ENCODE measurements at places on chromosomes 13 and 19.
A peak's percentile ranks its signal among the peaks of the same experiment; 100 is the strongest.

DNA sequence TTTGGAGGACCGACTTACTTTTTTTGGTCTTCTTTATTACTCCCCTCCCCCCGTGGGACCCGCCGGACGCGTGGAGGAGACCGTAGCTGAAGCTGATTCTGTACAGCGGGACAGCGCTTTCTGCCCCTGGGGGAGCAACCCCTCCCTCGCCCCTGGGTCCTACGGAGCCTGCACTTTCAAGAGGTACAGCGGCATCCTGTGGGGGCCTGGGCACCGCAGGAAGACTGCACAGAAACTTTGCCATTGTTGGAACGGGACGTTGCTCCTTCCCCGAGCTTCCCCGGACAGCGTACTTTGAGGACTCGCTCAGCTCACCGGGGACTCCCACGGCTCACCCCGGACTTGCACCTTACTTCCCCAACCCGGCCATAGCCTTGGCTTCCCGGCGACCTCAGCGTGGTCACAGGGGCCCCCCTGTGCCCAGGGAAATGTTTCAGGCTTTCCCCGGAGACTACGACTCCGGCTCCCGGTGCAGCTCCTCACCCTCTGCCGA, 409 bp downstream of the FOSB start:
- peak; percentile 48 for DNase-seq

GRCh38 chr13:20132052-20132634, 28.7 kb downstream of the GJA3 start:
- DNase-seq, result no peak

DNA sequence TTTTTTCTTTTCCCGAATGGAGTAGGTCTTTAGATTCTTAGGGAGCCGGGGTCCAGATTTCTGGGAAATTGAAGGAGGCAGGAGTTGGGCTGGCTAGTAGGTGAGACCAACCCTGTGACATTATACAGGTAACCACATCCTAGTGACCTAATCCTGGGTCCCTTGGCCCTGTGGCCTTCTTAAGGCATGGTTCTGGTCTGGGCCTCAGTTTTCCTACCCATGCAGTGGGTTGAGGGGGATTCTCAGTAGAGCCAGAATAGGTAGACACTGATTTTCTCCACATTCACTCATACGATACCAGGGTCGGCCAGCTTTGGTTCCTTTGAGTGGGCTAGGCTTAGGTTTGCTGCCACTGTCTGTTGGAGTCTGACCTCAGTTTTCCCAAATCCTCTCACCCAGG, 7.2 kb downstream of the PPFIA3 start:
- DNase-seq, result no peak

- DNase-seq, result no peak
Measured at GRCh38 chr19:58560921-58561320, 2.5 kb upstream of the UBE2M start.

DNA sequence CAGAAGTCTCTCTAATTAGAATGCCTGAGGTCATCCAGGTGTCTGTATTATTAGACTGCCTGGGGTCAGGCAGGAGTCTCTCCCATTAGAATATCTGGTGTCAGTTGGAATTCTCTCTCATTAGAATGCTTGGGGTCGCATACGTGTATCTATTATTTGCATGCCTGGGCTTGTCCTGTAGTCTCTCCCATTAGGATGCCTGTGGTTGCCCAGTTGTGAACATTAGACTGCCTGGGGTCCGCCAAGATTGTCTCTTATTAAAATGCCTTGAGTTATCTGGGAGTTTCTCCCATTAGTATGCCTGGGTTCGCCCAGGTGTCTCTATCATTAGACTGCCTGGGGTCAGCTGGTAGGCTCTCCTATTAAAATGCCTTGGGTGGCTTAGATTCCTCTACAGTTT, 1494.7 kb downstream of the UQCRFS1 start:
- no peak for DNase-seq

DNA sequence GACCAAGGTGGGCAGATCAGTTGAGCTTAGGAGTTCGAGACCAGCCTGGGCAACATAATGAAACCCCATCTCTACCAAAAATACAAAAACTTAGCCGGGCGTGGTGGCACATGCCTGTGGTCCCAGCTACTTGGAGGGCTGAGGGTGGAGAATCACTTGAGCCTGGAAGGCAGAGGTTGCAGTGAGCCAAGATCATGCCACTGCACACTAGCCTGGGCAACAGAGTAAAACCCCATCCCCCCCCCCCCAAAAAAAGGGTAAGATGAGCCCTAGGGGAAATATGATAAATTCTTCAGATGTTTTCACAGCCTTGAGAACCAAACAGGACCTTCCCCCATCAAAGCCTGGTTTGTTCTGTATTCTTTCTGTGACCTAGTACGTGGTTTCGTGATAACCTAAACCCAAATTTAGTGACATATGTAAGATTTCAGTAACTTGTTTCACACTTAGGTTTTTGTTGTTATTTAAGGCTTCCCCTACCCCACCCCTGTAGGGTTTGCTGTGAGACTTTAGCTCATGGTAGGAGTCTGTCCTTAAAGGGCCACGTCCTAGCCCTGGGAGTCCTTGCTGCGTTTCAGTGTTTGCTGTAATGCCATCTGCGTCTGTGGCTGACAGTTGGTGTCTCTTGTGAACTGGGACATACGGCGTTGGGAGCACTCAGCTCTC, 49.6 kb downstream of the MYO9B start:
- DNase-seq, result peak; percentile 42

GRCh38 chr13:37070145-37070695, 10.7 kb upstream of the SUPT20H start:
- DNase-seq, result no peak

- DNase-seq, result no peak
Measured at GRCh38 chr19:48600679-48601417, 5.7 kb upstream of the SPACA4 start.

DNA sequence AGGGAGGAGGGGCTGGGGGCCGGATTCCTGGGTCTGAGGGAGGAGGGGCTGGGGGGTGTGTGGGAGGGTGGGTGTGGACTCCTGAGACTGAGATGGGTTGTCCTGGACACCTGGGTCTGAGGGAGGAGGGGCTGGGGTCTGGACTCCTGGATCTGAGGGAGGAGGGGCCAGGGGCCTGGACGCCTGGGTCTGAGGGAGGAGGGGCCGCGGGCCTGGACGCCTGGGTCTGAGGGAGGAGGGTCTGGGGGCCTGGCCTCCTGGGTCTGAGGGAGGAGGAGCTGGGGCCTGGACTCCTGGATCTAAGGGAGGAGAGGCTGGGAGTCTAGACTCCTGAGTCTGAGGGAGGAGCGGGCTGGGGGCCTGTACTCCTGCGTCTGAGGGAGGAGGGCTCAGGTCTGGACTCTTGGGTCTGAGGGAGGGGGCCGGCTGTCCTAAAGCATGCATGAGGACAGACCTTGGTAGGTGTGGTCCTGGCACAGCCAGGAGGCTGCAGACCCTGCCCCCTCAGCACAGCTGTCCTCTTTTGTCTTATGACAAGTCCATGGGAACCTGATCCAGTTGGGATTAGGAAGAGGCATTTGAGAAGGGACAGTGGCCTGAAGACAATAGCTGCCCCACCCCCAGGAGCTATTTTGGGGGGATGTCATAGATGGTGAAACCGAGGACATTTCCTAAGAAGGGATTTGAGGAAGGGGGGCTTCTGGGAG, 1.3 kb downstream of the TNNT1 start:
- DNase-seq, result no peak

GRCh38 chr13:31394506-31394905, 194.7 kb downstream of the B3GLCT start:
- no peak for DNase-seq

DNA sequence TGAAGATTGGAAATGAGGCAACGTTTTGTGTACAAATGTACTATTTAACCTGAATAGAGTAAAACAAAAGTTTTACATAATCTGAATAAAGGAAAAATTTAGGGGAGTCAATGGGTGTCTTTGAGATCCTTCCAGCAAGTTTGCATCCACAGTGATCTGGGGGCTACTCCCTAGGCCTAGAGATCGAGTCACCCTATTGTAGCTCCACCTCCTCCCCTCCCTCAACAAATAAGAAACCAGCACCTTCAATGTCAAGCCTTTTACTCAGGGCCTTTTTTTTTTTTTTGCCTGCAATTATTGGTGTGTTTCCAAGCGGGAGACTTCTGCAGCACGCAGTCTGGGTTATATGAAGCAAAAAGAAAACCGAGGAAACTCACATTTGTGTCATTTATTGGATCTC, 16.3 kb upstream of the RAP2A start:
- DNase-seq, result no peak

DNA sequence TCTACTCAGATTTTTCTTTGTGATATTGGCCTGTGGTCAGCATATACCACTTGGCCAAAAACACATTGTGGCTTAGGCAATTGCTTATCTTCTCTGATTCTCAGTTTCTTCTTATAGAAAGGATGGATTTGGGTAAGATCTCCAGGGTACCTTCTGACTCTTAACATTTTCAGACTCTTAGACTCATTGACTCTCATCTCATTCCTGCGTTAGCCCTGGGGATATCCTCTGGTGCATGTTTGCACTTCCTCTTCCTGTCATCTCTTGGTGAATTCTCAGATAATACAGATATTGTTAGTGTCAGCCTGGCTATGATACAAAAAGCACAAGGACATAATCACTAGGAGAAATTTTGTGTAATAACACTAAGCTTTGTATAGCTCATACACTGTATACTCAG, 492.5 kb upstream of the GPC6 start:
- no peak for DNase-seq

- no peak for DNase-seq
Measured at GRCh38 chr19:18149596-18149975, 3.4 kb upstream of the PIK3R2 start.

DNA sequence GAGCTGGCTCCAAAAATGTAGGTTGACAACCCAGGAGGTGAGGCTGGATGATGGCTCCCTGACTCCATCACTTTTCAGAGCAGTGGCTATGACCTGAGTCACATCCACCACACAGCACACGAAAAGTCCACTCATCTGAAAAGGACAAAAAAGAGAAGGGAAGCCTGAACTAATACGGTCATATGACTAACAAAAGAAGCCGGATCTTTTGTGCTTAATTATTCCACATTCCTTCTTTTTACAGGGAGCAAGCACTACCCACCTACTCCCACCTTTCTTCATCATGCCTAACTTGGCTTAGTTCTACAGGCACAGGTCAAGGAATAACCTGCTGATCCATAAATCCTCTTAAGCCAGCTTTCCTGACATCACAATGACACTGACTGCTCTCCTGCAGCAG, 601.3 kb upstream of the MIR17HG start:
- DNase-seq, result no peak

GRCh38 chr19:662207-662961, 630 bp downstream of the RNF126 start:
- peak; percentile 61 for DNase-seq

GRCh38 chr13:109336730-109337129, 449.7 kb downstream of the IRS2 start:
- no peak for DNase-seq

DNA sequence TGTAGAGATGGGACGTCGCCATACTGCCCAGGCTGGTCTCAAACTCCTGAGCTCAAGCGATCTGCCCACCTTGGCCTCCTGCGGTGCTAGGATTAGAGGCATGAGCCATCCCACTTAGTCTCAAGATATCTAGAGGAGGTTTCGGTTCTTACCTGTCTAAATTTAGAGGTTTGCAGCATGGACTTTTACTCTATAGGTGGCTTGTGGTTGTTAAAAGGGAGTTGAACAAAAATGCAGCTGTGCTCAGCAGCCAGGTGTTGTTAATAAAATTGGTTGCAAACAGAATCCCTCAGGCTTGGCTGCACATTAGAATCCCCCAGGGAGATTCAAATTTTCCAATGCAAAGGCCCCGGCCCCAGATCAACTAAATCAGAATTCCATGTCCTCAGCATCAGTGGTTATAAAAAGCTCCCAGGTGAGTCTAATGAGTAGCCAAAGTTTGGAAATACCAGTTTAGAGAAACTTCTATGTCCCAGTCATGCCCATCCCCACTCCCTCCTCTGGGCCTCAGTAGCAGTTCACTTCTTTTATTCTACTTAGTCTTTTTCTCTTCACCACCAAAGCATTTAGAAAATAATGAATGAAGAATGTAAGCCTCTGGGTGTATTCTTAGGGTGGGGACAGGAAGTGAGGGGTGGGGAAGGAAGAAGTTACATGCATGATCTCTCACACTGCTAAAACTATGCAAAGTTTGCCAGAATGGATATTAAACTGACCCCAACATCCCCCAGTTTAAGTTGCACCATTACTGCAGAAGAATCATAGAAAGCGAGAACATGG, 471.0 kb downstream of the COG6 start:
- no peak for DNase-seq

- DNase-seq, result no peak
Measured at GRCh38 chr13:113742000-113742441, 17.0 kb upstream of the TMEM255B start.

GRCh38 chr13:91399189-91400062, 1.0 kb downstream of the GPC5 start:
- no peak for DNase-seq

- no peak for DNase-seq
Measured at GRCh38 chr13:38713046-38713445, 26.2 kb downstream of the FREM2 start.

DNA sequence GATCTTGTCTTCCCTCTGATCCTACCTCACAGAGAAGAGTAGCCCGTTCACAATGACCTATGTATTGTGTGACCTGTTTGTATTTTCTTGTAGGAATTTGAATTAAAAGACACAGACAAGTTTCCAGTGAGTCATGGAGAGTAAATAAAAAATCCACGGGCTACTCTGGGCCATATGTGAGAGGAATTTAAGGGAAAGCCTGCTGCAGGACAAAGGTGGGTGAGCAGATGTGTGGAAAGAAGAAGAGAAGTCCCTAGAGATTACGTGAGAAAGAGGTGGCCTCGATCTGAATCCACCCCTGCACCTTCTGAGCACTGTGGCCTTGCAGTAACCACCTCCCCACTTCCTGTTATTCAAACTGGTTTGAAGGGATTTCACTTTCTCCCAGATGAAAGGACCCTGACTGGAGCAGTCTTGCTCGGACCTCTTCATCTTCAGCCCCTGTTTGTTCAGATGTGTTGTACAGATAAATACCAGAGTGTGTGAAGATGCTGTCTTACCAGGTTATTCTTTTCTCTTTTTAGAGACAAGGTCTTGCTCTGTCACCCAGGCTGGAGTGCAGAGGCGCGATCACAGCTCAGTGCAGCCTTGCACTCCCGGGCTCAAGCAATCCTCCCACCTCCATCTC, 205.4 kb downstream of the PDS5B start:
- no peak for DNase-seq

DNA sequence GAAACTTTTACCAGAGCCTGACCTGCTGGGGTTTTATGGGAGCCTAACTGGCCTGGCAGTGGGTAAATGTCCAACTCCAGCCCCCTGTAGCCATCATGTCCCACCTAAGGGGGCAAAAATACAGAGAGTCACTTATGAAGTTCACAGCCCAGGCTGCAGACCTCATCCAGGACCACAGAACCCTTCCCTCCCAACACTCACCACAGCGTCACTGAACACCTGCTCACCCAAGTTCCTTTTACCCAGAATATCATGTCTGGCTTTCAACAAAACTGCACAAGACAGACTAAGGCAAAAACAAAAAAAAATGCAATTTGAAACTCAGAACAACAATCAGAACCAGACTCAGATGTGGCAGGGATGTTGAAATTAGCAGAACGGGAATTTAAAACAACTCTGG, 6.4 kb downstream of the CEACAM3 start:
- DNase-seq, result no peak

Data from effector CD4-positive, alpha-beta T cell (primary cell).